ENCODE measurements at places on chromosomes 6 and 20.

- peak; percentile 82 for DNase-seq
Observed at GRCh38 chr20:49713753-49714712, at the start of gene B4GALT5. Gene B4GALT5, minus strand, starts transcription at chr20:49713878. Its CDS starts 188 bp downstream, at chr20:49713690.

- no peak for DNase-seq
Observed at GRCh38 chr20:33061658-33062028, 7.9 kb downstream of the BPIFB3 start.

DNA sequence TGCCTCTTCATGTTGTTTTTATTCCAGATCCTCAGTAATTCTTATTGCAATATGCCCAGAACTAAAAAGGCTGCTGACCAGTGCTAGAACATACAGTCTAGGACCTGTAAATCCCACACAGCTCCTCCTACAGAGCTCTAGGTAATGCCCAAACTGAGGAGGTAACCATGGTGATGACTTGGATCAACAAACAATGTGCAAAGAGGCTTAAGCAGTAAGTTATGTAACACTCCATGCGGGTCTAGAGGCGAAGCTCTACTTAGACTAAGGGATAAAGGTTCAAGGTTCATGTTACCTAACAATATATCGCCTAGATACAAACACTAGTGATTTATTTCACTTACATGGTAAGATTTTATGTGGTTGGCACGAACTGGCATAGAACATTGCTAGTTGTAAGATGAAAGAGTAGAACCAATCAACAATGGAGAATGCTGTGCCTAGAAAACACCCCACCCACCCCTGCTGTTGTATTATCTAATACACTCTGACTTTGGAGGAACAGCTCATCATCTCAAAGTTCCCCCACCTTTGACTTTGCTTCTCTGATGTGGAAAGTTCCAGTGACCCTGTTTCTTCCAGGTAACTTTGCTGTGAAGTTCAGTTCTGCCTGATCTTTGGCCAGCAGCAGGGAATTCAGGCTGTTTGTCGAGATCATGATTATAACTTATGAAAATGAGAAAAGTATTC, 242.4 kb downstream of the ALDH8A1 start:
- DNase-seq = no peak

- DNase-seq = no peak
Observed at GRCh38 chr6:168996356-168996625, 257.4 kb downstream of the THBS2 start.

GRCh38 chr20:53098621-53099020, 126.5 kb downstream of the TSHZ2 start:
- DNase-seq = no peak

DNA sequence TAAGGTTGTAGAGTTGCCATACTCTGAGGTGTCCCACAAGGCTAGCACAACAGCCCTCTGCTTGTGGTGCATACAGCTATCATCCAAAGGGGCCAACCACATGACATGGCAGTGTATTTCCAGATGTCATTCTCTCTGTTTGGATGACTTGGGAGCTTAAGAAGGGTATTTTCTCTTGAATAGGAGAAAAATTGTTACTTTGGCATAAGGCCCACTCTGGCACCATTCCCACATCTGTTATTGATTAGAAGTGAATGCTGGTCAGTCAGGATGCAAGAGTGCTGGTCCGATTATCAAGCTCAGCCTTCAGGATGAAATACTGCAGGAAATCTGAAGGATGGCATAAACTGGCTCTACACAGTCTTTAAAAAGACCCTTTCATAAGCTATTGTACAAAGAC, 83.6 kb upstream of the C20orf144 start:
- DNase-seq = no peak

- no peak for DNase-seq
Observed at GRCh38 chr6:107083047-107083768, 32.1 kb downstream of the BEND3 start.

- no peak for DNase-seq
Observed at GRCh38 chr20:32229251-32229747, 21.6 kb downstream of the POFUT1 start.

GRCh38 chr20:38812709-38813573, 7.4 kb downstream of the PPP1R16B start:
- no peak for DNase-seq

- no peak for DNase-seq
Observed at GRCh38 chr6:38514399-38514798, 125.3 kb downstream of the BTBD9 start.

DNA sequence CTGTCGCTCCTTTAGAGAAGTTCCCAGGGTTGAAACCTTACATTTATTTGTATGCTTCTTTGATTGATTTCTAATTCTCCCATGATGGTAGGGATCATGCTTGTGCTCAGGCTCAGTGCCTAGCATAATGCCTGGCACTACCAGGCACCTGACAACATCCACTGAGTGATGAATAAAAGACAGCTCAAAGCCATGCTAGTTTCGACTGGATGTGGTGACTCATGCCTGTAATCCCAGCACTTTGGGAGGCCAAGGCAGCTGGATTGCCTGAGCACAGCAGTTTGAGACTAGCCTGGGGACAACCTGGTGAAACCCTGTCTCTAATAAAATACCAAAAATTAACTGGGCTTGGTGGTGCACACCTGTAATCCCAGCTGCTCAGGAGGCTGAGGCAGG, 11.6 kb upstream of the CD164 start:
- DNase-seq = peak; percentile 68

- DNase-seq = no peak
Observed at GRCh38 chr6:143652841-143653331, 24.9 kb upstream of the PHACTR2 start.

DNA sequence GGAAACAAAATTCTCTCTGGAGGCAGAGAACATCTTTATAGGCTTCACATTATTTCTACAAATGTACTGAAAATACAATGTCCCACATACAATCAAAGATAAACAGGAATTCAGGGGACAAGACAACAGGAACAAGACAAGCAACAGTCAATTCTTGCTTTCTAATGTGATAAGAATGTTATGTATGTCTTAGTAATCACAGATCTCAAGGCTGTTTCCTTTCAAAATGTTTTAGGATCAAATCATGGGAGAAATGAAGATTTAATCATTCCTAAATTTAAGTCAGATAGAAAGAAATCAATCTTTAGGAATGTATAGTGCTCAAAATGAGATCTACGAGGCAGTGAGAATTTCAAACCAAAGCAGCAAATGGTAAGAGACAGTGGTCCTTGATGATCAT, 32.1 kb downstream of the NEDD9 start:
- no peak for DNase-seq

DNA sequence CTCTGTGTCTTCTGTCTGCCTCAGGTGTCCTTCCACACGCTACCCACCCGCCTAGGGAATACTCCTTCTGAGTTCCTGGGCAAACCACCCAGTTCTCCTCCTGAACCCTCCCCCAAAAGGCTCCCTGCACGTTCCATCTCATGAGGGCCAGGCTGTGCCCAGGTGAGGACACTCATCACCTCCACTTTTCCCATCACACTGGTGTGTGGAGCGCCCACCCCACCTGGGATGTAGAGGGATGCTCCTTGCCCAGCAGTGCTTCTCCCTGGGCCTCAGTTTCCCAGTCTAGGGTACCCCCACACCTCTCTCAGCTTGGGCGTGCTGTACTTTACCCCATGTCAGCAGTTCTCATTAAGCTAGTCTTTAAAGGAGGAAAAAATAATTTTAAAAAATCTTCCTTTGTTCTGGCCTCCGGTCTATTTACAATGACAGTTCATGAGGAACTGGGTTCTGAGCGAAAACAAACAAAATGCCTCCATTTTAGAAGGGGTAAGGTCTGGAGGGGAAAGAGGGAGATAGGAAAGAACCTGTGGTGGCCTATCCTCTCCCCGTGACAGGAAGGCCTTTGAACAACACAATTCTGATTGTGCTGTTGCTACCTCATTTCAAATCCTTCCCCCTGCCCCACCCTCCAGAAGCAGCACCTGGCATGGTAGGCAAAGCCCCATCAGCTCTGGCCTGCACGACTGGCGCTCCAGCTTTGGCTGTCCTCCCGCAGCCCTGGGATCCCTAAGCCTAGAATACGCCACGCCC, 1.7 kb upstream of the C20orf203 start:
- no peak for DNase-seq

DNA sequence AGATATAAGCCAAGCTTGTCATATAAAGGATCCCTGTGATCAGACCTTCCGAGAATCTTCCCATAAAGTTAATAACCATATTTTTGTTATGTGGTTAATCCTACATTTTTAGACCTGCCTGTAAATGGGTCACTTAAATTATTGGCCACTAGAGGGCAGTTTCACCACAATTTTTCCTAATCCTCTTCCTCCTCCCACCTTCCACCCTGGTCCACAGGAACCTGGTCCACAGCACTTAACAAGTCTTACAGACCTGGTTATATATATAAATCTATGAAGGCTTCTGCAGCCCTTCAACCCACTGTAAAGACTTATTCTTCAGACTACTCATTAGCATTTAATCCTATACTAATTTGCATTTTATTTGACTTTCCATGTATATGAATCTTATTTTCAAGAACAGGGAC, 28.3 kb downstream of the MRS2 start:
- peak; percentile 66 for DNase-seq

DNA sequence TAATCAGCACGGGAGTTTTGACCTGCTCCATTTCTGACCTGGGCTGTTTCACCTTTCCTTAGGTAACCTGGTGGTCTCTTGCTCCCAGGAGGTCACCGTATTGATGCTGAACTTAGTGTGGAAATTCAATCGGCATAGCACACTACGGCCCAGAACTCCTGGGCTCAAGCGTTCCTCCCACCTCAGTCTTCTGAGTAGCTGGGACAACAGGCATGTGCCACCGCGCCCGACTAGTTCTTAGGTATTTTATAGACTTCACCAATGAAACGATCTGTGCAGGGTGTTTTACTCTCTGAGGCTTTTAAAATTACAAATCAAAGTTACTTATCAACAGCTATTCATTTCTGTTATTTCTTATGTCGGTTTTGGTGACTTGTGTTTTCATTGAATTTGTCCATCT, 42.1 kb downstream of the ATG5 start:
- DNase-seq = no peak

DNA sequence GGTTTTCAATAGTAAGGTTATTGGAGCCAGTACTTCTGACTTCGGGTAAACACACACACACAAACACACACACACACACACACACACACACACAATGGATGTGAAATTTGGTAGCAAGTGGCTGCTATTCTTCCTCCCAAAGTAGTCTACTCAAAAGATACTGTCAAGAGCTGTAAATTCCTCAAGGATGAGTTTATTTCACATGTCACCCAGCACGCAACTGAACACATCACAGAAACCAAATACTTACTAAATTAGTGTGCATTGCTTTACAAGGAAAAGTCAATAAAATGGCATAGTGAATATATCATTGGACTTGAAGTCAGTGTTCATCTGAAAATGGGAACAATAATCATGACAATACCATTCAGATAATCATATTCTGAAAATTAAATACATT, 32.9 kb downstream of the MMUT start:
- DNase-seq = peak; percentile 46

GRCh38 chr6:143967706-143968376, 40.2 kb downstream of the PLAGL1 start:
- no peak for DNase-seq

DNA sequence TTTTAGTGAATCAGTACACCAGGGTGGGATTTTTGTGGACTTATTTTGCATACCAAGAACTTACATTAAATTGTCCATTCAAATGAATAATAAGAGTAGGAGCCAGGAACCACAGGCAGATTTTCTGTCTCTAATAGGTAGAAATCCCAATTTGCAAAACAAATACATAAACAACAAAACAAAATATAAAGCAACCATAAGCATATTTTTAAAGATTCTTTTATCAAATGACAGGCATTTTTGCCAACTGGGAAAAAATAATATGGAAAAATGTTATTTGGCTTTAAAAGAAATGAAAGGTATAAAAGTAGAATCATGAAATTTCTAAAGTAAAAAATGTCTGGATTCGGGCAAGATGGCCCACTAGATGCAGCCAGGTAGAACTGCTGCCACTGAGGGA, 71.2 kb upstream of the PDE7B start:
- no peak for DNase-seq

GRCh38 chr6:135002229-135002844, 52.3 kb downstream of the HBS1L start:
- DNase-seq = peak; percentile 43

GRCh38 chr6:149140137-149140909, 177.2 kb upstream of the TAB2 start:
- no peak for DNase-seq

DNA sequence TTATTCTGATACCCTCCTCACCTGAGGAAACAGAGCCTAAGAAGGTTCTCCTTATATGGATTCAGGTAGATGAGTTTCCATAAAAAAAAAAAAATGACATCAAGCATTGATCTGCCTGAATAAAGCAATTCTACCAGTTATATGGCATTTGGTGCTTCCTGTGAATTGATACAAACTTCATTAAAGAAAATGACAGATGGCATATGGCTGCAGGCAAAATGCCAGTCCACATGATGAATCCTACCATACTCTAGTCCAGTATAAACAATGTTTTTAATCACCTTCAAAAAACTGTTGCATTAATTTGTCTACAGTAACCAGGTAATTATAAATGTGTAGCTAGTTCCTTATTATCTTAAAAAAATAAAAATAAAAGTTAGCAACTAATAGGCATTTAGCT, 559.2 kb upstream of the FLRT3 start:
- no peak for DNase-seq

DNA sequence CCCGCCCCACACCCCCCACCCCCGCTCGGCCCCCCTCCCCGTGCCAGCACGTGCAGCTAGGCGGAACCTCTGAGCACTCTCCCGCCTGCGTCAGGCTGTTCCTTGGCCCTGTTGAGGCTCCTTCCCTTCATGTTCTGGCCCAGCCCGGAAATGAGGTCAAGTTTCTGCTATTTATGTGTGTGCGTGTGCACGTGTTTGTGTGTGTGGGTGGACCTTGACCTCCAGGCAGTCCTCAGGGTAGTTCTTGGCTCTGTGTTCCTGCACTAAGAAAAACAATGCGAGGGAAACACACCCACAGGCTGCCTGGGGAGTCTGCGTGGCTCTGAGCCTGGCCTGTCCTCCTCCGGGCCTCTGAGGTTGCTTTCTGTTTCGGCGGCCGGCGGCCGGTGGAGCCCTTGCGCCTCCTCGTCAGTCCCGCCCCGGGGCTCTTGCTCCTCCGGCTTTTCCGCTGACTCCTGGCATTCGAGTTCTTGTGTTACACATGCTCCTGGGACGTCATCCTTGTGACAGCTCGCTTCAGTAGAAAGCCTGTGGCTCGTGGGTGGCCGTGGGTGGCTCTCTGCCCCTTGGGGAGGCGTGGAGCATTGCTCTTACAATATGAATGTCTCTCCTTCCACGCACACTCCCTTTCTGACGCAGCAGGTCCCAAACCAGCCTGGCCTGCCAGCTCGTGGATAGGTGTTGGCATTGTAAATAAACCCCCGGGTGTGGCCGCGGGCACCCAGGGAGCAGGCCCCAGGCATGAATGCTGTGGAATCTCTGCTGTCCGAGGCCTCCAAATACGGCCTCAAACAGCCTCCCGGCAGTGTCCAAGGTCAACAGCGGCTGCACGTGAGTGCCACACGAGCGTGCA, 10.0 kb downstream of the SLCO4A1 start:
- peak; percentile 98 for DNase-seq

- DNase-seq = peak; percentile 60
Observed at GRCh38 chr6:38262026-38262425, 377.7 kb downstream of the BTBD9 start.

DNA sequence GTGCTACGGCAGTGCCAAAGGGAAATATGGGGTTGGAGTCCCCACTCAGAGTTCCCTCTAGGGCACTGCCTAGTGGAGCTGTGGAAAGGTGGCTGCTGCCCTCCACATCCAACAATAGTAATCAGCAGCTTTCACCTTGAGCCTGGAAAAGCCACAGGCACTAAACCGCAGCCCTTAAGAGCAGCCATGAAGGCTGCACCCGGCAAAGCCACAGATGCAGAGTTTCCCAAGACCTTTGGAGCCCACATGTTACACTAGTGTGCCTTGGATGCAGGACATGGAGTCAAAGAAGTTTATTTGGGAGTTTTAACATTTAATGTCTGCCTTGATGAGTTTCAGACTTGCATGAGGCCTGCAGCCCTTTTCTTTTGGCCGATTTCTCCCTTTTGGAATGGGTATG, 91.4 kb upstream of the HSF2 start:
- DNase-seq = no peak

Data from RKO (cell line).